Ureter (tissue), 1 donor: ENCODE measurements at places on chromosomes 12 and 14.

DNA sequence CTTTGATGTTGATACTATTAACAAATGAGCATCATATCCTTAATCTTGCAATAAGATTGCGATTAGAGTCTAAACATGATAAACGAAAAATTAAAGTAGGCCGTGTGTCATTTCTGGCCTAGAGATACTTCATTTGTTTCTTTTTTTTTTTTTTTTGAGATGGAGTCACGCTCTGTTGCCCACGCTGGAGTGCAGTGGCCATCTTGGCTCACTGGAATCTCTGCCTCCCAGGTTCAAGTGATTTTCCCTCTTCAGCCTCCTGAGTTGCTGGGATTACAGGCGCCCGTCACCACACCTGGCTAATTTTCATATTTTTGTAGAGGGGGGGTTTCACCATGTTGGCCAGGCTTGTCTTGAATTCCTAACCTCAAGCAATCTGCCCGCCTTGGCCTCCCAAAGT, 446.9 kb downstream of the PCNX1 start:
- no peak for DNase-seq

DNA sequence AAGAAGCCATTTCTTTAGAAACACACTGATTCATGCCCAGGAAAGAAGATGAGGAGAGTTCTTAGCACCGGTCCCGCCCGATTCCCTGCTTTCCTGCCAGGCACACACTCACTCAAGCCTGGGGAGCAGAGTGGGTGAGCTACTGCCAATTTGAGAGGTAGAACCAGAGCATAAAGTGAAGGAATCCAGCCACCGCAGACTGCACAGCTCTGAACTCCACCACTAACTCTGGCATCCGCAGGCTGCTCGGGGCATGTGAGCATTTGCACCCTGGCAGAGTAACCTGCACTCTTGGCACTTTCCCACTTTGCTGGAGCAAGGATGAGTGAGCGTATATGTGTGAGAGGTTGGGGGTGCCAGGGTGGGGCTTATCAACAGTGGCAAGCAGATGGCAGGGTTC, 4.0 kb upstream of the SYNDIG1L start:
- no peak for DNase-seq

- no peak for DNase-seq
Measured at GRCh38 chr12:95185072-95185471, 32.2 kb downstream of the FGD6 start.

DNA sequence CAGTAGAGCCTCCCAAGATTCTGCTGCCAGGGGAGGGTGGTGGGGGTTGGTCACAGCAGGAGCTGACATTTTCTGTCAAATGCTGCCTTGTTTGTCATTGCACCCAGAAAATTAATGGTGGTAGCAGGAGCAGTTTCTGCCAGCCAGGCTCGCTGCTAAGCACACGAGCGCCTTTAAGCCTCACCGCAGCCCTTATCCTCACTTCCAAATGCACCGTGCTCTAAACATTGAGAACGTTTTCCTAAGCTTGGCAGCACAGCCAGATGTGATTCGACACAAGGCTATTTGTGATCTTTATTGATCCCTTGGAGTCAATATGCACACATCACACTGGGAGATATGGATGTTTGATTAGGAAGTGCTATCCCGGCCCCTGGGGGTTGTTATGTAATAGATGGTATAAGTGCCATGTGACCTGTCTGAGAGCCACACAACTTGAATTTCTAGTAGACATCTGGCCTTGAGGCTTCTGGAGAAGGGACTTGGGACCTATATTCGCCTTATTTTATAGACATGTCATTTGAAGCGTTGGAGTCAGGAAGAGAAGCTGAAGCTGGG, 31.6 kb upstream of the BEGAIN start:
- DNase-seq: no peak

- DNase-seq: no peak
Measured at GRCh38 chr12:58269476-58269875, 328.1 kb downstream of the ATP23 start.

DNA sequence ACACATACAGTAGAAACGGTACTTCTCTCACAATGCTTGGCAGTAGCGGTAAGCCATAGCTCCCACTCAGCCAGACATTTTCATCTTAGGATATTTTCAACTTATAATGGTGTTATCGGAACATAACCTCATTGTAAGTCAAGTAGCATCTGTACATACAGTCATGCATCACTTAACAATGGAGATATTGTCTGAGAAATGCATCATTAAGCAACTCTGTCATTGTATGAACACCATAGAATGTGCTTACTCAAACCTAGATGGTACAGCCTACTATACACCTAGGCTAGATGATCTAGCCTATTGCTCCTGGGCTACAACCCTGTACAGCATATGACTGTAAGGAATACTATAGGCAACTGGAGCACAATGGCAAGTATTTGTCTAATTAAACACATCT, 40.8 kb downstream of the RPS6KA5 start:
- no peak for DNase-seq

GRCh38 chr12:72505227-72505626, 233.1 kb downstream of the TRHDE start:
- DNase-seq: no peak

DNA sequence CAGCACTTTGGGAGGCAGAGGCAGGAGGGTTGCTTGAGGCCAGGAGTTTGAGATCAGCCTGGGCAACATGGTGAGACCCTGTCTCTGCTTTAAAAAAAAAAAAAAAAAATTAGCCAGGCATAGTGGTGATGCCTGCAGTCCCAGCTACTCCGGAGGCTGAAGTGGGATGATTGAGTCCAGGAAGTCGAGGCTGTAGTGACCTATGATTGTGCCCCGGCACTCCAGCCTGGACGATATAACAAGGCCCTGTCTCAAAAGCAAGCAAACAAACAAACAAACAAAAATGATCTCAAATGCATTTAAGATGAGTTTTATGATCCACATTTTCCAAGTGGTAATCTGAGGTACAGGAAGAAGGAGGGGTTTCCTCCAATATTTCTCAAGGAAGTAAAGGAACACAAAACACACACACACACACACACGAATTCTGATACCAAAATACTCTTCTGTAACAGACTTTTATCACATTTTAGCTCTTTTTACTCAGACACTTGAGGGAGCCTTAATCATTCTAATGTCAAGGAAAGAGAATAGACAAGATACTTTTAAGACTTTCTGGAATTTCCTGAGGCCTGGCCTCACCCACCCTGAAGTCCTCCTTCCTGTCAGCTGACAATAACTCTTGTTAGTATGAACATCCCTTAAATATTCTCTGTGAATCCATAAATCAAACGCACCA, 44.4 kb upstream of the CERS5 start:
- no peak for DNase-seq

DNA sequence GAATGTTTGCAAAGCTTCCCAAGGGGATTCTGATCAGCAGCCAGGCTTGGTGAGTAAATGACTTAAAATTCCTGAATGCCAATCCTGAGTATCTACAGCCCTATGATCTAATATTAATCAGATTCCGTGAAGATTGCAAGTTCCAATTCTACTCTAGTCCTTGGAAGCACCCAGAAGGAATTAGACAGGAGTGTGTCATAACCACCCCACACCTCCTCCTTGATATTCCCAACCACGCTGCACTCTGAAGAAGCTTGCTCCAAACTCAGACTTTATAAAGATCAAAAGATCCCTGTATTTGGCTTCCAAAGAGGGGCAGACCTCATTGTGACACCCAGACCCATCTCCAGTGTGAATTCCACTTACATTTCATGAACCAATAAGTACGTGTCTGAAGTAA, 306.0 kb downstream of the BCL11B start:
- DNase-seq: no peak

GRCh38 chr14:99871771-99872170, 78.6 kb downstream of the EML1 start:
- DNase-seq: no peak

GRCh38 chr14:105860615-105861580, 334.5 kb downstream of the TMEM121 start:
- peak; percentile 32 for DNase-seq

DNA sequence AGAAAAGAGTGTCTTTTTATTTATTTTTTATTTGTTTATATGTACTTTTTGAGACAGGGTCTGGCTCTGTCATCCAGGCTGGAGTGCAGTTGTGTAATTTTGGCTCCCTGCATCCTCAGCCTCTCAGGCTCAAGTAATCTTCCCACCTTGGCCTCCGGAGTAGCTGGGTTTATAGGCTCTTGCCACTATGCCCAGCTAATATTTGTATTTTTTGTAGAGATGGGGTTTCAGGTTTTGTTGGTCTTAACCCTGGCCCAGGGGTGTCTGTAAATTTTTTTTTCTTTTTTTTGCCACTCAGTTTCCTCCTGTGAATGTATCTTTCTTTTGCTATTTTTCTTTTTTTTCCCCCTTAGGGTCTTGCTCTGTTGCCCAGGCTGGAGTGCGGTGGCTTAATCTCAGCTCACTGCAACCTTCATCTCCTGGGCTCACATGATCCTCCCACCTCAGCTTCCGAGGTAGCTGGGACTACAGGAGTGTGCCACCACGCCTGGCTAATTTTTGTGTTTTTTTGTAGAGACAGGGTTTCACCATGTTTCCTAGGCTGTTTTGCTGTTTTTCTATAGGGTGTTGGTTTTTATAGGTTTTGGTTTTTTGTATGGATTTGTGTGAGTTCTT, 11.0 kb downstream of the RCOR1 start:
- no peak for DNase-seq

DNA sequence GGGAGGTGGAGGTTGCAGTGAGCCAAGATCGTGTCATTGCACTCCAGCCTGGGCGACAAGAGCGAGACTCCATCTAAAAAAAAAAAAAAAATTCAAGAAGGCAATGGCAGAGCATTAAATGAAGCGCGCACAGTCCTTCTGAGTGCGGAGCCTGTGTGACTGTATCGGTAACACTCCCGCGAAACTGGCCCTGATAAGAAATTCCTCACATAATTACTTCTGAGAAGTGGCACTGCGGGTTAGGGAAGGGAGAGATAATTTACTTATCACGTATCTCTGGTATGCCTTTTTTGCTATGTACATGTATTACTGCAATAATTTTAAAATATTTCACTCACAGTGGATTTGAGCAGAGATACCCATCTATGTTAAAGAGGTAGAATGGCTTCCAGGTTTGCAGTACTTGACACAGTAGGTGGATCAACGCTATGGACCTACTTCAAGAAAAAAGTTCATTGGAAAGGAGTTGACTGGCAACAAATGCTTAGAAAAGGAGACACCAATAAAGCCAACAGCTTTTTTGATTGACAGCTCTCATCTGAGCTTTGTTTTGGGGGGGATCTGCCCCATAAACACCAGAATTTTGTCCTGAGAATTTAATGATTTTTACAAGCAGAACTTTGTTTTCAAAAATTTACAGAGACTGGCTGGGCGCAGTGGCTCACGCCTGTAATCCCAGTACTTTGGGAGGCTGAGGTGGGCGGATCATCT, 29.2 kb upstream of the SPTLC2 start:
- DNase-seq: no peak

GRCh38 chr12:6306599-6307220, 3.8 kb upstream of the PLEKHG6 start:
- DNase-seq: no peak

DNA sequence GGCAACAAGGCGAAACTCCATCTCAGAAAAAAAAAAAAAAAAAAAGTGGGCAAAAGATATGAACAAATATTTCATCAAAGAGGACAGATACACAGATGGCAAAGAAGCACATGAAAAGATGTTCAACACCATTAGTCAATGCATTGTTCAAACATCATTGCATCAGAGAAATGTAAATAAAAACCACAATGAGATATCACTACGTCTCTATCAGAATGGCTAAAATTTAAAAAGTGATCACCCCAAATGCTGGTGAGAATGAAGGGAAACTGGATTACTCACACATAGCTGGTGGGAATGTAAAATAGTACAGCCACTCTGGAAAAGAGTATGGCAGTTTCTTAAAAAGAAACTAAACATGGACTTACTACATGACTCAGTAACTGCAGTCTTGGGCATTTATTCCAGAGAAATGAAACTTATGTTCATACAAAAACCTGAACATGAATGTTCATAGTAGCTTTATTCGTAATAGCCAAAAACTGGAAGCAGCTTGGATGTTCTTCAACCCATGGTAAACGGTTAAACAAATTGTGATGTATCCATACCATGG, 3.6 kb downstream of the L2HGDH start:
- DNase-seq: no peak

DNA sequence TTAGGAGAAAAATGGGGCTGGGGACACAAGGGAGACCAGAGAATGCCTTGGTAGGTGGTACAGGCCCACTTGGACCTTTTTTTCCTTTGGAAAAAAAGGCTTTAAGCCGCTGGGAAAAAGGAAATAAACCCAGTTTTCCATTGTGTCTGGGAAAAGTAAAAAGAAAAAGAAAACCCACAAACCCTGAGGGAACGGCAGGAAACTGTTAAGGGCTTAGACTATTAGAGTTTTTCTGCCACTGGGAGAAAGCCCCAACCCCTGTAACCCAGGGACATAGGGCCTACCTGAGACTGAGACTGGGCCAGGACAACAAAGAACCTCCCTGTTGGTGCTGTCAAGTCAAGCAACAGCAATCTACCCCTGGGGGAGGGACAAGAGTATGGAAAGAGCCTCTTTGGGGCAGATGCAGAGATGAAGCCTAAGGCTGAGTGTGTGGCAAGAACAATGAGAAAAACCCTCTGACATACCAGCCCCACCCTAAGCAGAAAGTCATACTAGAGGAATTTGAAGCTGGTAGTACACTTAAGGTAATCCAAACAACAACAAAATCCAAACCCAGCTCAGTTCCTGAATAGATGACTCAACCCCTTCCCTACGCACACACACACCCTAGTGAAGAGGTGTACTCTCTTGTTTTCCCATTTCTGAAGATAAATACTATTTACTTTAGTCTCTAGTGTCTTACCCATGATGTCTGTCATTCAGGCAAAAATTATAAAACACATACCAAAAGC, 22.8 kb downstream of the ATF1 start:
- no peak for DNase-seq

GRCh38 chr14:88426271-88426670, 40.8 kb downstream of the SPATA7 start:
- DNase-seq: no peak

DNA sequence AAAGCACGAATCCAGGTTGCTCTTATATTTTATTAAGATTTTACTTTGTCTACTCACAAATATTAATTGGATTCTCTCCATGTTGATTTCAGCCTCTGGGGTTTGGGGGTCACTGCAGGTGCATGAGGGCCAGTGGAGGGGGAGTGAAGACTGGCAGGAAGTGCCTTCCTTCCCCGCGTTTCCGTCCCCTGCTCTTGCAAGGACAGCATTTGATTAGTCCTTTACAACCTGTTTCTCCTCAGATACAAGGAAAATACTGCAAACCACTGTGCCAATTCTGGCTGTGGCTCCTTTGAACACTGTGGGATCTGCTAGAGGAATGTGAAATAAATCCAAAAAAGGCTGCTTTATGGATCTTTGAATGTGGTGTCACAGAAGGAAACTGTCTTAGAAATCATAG, 291.8 kb downstream of the ETNK1 start:
- DNase-seq: no peak

DNA sequence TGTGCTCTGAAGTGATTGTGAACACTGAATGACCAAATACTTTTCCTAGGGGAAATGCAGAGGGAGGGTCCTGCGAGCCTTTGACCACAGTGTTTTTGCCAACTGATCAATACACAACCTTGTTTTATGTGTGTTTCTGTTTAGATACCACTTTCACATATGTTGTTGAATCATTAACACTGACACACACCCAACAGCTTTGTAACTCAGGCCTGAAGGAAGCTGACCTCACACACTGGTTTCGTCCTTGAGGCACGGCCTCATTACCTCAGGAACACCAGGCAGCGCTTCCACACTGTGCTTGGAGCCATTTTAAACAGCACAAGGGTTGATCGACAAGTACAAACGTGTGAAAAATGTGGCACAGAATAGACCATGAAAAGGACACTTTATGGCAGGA, 60.0 kb downstream of the PPFIBP1 start:
- DNase-seq: no peak

GRCh38 chr14:88818018-88818417, 6.4 kb upstream of the TTC8 start:
- DNase-seq: no peak
